ENCODE measurements at places on chromosomes 11 and 22. TPM values are rescaled to one million over a fixed set of nuclear protein-coding genes. Genes with fewer than 3 reads are reported as not detected.

Gene LIN7C
- 69.4 TPM for total RNA-seq

Gene TCN1
- total RNA-seq: not detected

Gene ASPHD2
- total RNA-seq: 6.0 TPM

Gene C22orf39
- total RNA-seq: 16.2 TPM

Gene SLC43A3
- 120 TPM for total RNA-seq
